ENCODE measurements at places on chromosomes 1 and 21. TPM values are rescaled to one million over a fixed set of nuclear protein-coding genes. Genes with fewer than 3 reads are reported as not detected.

Gene TRABD2B
- 0.96 TPM for total RNA-seq

Gene PALMD
- 6.5 TPM for total RNA-seq

Gene TFF3
- not detected for total RNA-seq

Gene C8A
- not detected for total RNA-seq

Gene USP25
- total RNA-seq: 15.8 TPM

Gene DNASE2B
- total RNA-seq: not detected

Gene NR5A2
- total RNA-seq: not detected

Gene C1QC
- not detected for total RNA-seq

Gene ANKRD34A
- not detected for total RNA-seq

Gene TSTD1
- 67.6 TPM for total RNA-seq

Gene RNU5D-1
- not detected for total RNA-seq

GRCh38 chr1:10631121-10631810, 156.5 kb downstream of the PEX14 start:
- DNase-seq: no peak

DNA sequence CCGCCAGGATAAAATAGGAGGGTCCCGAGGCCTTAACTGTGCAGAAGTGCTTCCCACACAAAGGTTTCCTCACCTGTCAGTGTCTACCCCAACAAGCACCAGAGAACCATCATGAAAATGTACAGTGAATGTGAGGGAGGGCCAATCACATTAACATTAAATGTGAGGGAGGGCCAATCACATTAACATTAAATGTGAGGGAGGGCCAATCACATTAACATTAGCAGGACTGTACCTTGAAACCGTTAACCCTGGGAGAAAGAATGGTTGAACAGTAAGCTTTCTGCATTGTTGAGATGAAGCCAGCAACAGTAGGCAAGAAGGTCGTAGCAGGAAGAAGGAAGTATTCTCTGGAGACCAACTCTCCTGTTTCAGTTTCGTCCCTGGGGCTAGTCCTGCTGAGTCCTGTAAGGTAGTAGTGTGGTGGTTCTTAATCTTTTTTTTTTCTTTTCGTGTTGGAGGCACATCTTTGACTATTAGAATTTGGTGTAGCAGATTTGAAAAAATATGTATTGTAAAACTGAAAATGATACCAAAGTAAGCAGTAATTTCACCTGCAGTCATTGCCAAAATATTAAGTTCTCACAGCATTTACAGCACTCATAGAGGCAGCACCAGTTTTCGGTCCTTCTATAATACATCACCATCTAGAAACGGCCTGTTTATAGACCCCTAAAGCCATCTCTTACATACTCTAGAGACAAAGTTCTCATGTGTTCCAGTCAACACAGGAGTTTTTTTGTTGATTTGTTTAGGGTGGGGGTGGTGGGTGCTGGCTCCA, 98.6 kb upstream of the PPP2R5A start:
- DNase-seq: no peak

DNA sequence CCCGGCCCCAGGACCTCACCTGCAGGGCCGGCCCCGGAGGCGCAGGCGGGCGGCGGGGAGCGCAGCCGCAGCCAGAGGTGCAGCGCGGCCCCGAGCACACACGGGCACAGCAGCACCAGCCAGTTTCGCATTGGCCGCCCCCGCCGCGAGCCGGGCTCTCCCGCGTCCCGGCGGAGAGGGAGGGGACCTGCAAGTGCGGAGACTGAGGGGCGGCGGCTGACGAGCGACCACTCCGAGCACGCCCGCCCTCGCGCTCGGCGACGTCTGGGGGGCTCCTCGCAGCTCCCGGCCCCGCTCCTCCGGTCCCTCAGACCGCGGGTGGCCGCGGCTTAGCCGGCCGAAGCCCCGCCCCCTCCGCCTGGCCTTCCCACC, at the start of gene B3GALNT2:
Gene B3GALNT2, minus strand, starts transcription at position 331 of the 372 bp plus-strand sequence. Its CDS starts 200 bp downstream, at position 131.
- no peak for DNase-seq

DNA sequence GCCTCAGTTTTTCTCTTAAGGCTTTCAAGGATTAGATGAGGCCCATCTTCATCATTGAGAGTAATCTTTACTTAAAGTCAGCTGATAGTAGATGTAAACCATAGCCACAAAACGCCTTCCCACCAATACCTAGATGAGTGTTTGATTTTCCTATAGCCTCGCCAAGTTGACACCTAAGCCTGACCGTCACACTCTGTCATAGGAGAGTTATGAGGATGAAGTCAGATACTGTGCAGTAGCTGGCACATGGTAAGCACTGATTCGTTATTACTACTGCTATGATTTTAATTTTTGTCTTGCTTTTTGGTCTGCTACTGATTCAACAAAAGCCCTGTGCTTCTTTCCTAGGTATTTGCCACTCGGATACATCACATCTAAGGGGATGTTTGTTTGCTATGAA, 395.5 kb downstream of the RPS6KC1 start:
- no peak for DNase-seq

DNA sequence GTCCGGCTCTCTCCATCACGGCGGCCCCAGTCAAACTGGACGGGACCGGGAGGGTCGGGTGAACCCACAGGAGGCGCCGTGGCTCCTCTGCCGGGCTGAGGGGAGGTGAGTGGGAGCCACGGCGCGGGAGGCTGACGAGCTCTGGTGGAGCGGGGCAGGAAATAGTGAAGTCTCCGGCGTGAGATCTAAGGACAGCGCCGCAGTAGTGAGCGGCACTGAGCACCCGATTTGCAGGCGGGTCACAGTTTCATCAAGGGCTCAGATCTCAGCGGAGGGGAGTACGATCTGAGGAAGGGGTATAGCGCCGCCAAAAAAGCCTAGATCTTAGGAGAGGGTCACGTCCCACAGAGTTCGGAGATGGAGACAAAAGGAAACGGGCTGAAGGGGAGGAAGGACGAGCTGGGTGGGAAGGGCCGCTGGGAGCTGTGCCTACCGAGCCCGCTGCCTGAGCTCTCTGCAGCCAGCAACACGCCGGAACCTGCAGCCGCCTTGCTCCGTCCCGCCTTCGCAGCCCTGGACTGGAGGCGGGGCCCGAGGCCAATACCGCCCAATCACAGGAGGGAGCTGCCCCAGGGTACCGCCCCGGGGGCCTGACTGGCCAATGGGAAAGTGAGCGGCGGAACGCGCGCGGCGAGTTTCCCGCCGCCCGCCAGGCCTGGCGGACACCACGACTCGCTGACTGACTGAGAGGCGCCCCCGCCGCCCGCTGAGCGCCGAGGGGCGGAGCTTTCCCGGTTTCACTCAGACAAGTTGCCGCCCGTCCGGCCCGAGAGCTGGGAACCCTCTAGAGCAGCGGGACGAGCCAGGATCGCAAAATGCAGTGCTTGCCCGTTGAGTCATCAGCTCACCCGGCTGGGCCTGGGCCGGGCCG, 1.9 kb downstream of the SFN start:
- peak; percentile 99 for DNase-seq

DNA sequence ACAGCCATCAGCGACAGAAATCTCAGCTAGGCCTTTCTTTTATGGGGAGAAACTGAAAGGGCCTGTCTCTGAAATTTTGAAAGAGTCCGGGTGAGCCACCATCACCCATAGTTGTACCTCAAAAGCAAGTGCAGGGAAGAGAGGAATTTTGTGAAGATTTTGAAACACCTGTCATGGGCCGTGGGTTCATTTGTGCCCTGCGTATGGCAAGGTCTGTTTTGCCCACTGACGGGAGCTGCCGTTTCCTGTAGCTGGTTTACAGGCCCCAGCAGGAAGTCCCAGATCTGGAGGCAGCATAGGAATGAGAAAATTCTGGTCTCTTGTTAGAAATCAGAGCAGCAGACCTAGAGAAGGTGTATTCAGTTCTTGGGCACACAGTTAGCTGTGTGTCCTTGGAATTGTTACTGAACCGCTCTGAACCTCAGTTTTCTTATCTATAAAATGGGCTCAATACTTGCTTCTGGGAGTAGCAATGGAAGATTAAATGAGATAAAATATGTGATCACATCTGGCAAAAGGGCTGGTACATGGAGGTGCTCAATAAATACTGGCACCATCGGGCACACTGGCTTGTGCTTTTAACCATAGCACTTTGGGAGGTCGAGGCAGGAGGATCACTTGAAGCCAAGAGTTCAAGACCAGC, 52.5 kb downstream of the MAN1C1 start:
- no peak for DNase-seq

DNA sequence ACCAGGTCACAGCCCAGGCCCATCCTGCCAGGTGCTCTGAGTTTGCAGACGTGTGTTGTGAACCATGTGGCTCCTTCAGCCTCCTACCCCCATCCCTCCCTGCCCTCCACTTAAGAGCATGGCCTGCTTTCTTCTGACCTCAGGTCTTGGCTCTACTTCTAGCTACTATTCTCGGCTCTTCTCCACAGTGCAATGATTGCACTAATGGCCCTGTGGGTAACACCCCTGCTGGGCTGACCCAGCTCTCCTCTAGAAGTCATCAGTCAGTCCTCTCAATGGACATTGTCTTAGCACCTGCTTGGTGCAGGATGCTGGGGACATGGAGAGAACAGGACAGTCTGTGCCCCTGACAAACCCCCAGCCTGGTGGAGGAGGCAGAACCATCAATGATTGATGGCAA, 22.2 kb upstream of the IFFO2 start:
- no peak for DNase-seq

DNA sequence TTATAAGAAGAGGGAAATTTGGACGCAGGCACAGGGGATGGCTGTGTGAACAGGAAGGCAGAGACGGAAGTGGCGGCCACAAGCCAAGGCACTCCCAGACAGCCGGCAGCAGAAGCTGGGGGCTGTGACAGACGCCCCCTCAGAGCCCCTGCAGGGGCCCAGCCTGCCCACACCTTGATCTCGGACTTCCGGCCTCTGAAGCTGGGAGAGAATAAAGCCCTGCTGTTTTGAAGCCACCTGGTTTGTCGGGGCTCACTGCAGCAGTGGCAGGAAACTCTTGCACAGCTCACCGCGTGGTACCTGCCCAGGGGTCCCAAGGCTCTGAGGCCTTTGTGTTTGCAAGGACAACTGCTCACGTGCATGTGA, 13.7 kb downstream of the MEGF6 start:
- no peak for DNase-seq

GRCh38 chr1:170145061-170145460, 698 bp upstream of the NTMT2 start:
- no peak for DNase-seq

GRCh38 chr1:44263568-44264450, 50.5 kb downstream of the DMAP1 start:
- no peak for DNase-seq

GRCh38 chr1:93702828-93703183, 21.2 kb upstream of the BCAR3 start:
- DNase-seq: no peak

All from Caki2 (cell line).